ENCODE measurements at places on chromosomes 16 and 17. TPM values are rescaled to one million over a fixed set of nuclear protein-coding genes. Genes with fewer than 3 reads are reported as not detected.

GRCh38 chr17:59829217-59830006 is 63.3 kb downstream of the TUBD1 start:
- H3K27me3 ChIP-seq: no peaks in the 10 kb centered on the region
- peak overlapping the region; percentile 44 for H3K4me3 ChIP-seq
- peaks cover 3% of the 10 kb centered on the region for H3K36me3 ChIP-seq
- DNase-seq: no peak
- H3K4me1 ChIP-seq: peaks cover 80% of the 10 kb centered on the region

GRCh38 chr17:17073581-17074403 is 31.5 kb downstream of the MPRIP start:
- H3K4me1 ChIP-seq: peaks cover 94% of the 10 kb centered on the region
- no peak overlapping the region for H3K4me3 ChIP-seq
- no peaks in the 10 kb centered on the region for H3K27me3 ChIP-seq
- peaks cover 21% of the 10 kb centered on the region for H3K36me3 ChIP-seq

DNA sequence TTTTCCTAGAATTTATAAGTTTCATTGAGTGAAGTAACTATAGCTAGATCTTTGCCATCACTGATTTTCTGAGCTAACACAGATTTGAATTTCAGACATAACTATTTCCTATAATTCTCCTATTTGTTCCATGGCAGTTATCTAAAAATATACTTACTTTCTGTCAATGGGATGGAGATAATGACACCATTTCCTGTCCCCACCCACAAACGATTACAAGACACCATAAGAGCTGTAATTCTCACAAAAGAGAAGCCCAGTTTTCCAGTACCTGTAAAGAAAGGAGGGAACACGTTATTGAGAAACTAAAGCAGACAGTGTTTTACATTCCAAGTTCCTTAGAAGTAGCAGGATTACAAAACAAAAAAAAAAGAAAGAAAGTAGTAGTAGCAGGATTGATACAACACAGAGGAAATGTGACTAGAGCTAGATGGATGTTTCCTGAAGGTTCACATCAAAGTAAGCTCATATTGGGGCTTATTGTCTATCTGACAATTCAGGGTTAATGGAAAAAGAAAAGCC is 110.9 kb upstream of the TOB1 start:
- H3K4me1 ChIP-seq: peaks cover 10% of the 10 kb centered on the region
- no peak for DNase-seq
- H3K27ac ChIP-seq: peak overlapping the region; percentile 92
- no peaks in the 10 kb centered on the region for H3K27me3 ChIP-seq

GRCh38 chr16:69726313-69727060 is at the start of gene NQO1:
Gene NQO1 (minus strand): TSS chr16:69726560. CDS start chr16:69726439, 121 bp downstream.
- peak within 1 kb of the TSS; percentile 95 for H3K4me3 ChIP-seq
- no peaks in the 10 kb centered on the region for H3K27me3 ChIP-seq
- H3K36me3 ChIP-seq: no peaks in the 10 kb centered on the region
- H3K4me1 ChIP-seq: peaks cover 46% of the 10 kb centered on the region

GRCh38 chr17:44356241-44356640 is 7.4 kb downstream of the FAM171A2 start:
- peaks cover 5% of the 10 kb centered on the region for H3K36me3 ChIP-seq
- H3K27me3 ChIP-seq: no peaks in the 10 kb centered on the region
- DNase-seq: peak; percentile 87
- peaks cover 10% of the 10 kb centered on the region for H3K4me1 ChIP-seq

DNA sequence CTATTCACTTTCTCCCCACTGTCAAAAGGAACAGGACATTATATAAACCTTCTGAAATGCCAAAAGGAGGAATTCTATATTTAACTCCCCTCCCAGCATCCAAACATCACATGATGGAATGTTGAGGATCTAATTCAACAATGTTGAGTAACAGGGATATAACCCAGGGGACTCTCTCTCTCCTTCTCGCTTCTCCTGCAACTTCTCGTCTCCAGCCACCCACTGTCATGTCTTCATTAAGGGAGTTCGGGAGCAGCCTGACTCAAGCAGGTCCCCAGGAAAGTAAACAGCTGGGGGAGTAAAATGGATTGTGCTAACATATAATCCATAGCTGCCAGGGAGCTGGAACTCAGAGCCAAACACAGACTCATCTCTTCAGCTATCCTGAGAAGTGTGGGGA is 51.7 kb downstream of the GRIN2A start:
- H3K27me3 ChIP-seq: no peaks in the 10 kb centered on the region
- DNase-seq: no peak
- H3K4me3 ChIP-seq: no peak overlapping the region
- H3K36me3 ChIP-seq: no peaks in the 10 kb centered on the region
- no peak overlapping the region for H3K27ac ChIP-seq
- no peaks in the 10 kb centered on the region for H3K4me1 ChIP-seq

The ACACA gene
- total RNA-seq: 82.7 TPM

DNA sequence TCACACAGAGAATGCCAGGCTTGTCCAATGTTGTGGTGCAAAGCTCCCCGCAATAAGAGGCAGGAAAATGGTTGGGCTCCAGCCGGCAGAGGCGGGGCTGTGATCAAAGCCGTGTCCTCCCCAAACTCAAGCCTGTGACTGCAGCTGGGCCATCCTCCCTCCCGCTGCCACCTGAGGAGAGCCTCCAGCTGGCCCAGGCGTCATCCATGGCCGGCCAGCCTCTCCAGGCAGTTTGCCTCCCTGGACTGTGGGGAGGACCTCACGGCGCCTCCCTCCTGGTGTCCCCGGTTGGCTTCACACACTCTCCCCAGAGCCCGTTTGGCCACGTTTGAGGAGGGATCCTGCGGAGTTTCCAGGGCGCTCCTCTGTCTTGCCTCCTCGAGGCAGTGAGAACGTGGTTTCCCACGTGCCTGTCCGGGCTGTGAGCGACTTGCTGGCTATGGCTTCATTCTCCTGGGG is 134.1 kb downstream of the IRF8 start:
- DNase-seq: peak; percentile 72
- H3K36me3 ChIP-seq: no peaks in the 10 kb centered on the region
- H3K4me1 ChIP-seq: peaks cover 6% of the 10 kb centered on the region

DNA sequence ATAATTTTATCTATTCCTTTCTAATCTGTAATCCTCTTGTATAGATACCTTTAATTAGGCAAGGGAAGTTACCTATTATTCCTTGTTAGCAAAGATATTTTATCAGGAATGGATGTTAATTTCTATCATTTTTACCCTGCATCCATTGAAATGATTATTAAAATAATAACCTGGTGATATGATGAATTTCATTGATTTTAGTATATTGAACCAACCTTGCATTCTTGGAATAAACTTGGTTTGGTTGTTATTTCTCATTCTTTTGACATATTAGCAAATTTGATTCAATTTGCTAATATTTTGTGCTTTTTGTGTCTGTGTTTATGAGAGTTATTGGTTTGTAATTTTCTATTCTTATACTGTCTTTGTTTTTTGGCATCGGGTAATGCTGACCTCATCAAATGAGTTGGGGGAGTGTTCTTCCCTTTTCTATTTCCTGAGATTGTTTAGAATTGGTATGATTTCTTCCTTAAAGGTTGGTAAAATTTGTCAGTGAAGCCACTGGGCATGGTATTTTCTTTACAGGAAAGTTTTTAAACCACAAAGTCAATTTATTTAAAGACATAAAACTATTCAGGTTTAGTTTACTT is 250.4 kb upstream of the PMFBP1 start:
- H3K27me3 ChIP-seq: no peaks in the 10 kb centered on the region
- no peaks in the 10 kb centered on the region for H3K4me1 ChIP-seq
- peaks cover 18% of the 10 kb centered on the region for H3K36me3 ChIP-seq

GRCh38 chr16:10941127-10941933 is 938 bp downstream of the DEXI start:
- H3K4me3 ChIP-seq: peak overlapping the region; percentile 94
- no peak for DNase-seq
- peak overlapping the region; percentile 32 for H3K27ac ChIP-seq
- H3K27me3 ChIP-seq: no peaks in the 10 kb centered on the region

DNA sequence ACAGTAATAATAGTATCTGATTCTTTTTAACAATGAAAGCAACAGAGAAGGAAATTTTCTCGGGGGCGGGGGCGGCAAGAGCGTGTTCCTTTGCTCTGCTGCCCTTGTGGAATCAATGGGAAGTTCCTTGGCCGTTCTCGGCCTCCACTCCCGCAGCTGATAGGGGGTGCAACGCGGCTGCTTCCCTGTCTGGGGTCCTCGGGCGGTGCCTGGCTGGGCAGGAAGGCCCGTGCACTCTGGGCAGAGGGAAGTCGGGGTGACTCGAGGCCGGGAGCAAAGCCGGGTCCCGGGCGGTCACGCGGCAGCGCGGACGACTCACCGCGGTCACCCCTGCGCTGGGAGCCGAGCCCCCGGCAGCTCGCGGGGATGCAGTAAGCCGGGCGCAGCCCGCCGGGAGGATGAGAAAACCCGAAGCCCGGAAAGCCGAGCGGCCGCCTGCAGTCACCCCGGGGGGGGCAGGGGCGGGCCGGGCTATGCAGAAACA is 2.5 kb downstream of the TUBB3 start:
- H3K27ac ChIP-seq: peak overlapping the region; percentile 69
- H3K27me3 ChIP-seq: no peaks in the 10 kb centered on the region
- no peaks in the 10 kb centered on the region for H3K36me3 ChIP-seq
- peaks cover 28% of the 10 kb centered on the region for H3K4me1 ChIP-seq

DNA sequence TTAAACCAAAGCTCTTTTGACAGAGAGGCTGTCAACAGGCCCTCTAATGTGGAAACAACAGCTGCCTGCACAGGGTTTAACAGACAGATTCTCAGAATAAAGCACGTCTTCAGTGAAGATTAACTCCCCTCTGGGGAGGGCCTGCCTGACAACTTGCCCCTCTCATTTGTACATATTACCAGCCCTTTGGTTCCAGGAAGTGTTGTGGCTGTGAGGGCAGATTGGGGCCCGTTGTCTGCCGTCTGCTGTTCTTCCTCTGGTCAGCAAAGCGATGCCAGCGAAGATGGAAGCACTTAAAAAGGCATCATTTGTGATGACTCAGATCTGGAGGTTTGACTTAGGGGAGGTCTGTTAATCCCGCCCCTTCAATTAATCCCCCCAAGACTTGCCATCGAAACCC is 177.0 kb upstream of the IRX6 start:
- no peaks in the 10 kb centered on the region for H3K4me1 ChIP-seq
- no peak overlapping the region for H3K27ac ChIP-seq
- no peak overlapping the region for H3K4me3 ChIP-seq
- no peak for DNase-seq
- H3K27me3 ChIP-seq: peaks cover 7% of the 10 kb centered on the region

The LHX1 gene
- total RNA-seq: not detected

The CCDC154 gene
- total RNA-seq: 2.0 TPM

GRCh38 chr16:11740567-11740966 is 2.1 kb downstream of the TXNDC11 start:
- H3K27me3 ChIP-seq: no peaks in the 10 kb centered on the region
- peak overlapping the region; percentile 56 for H3K27ac ChIP-seq
- no peak for DNase-seq

DNA sequence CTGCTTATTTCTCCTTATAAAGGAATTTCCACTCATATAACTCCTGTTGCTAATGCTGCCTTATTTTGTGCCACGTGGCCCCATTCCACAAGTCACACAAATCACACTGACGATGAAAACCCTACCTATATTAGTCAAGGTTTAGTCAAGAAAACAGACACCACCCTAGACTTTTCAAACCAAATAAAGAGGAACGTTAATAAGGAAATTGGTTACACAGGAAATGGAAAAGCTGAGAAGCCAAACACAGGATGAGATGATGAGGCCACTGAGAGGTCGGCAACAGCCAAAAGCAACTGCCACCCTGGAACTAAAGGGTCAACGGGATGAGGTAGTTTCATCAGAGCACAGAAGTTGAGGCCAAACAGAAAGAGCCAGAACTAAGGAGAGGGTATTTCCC is 47.3 kb upstream of the ALOX12 start:
- peaks cover 1% of the 10 kb centered on the region for H3K36me3 ChIP-seq
- no peak overlapping the region for H3K27ac ChIP-seq
- peaks cover 3% of the 10 kb centered on the region for H3K4me1 ChIP-seq
- no peaks in the 10 kb centered on the region for H3K27me3 ChIP-seq
- H3K4me3 ChIP-seq: no peak overlapping the region
- no peak for DNase-seq

- peaks cover 3% of the 10 kb centered on the region for H3K4me1 ChIP-seq
- H3K27ac ChIP-seq: no peak overlapping the region
- no peaks in the 10 kb centered on the region for H3K27me3 ChIP-seq
- H3K4me3 ChIP-seq: no peak overlapping the region
Measured at GRCh38 chr16:89732142-89732917, 11.0 kb downstream of the ZNF276 start.

GRCh38 chr16:2365397-2366294 is 25.1 kb upstream of the ABCA3 start:
- H3K4me3 ChIP-seq: no peak overlapping the region
- peaks cover 35% of the 10 kb centered on the region for H3K4me1 ChIP-seq
- no peaks in the 10 kb centered on the region for H3K36me3 ChIP-seq
- peaks cover 17% of the 10 kb centered on the region for H3K27me3 ChIP-seq
- peak overlapping the region; percentile 68 for H3K27ac ChIP-seq

DNA sequence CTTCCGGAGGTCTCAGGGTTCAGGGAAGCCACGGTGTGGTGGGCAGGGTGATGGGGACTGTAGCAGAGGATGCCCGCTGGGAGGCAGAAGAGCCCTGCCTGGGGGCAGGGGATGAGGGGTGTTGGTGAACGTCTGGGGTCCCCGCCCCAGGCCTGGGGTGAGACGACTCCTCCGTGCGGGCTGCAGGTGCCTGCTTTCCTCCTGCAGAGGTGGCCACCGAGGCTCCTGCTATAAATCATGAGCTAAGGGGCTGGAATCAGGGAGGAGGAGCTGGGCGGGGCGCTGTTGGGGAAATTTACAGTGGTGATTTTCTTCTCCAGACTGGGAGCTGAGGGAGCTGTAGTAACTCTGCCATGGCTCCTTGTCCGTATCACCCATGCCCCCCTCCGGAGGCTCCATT is 167.0 kb downstream of the MRM1 start:
- DNase-seq: no peak
- no peak overlapping the region for H3K4me3 ChIP-seq
- H3K27ac ChIP-seq: no peak overlapping the region
- peaks cover 48% of the 10 kb centered on the region for H3K27me3 ChIP-seq

The PRSS21 gene
- not detected for total RNA-seq

- no peak for DNase-seq
Measured at GRCh38 chr17:47373002-47373401, 49.2 kb downstream of the EFCAB13 start.

GRCh38 chr16:11224096-11224893 is 31.7 kb downstream of the SOCS1 start:
- H3K4me3 ChIP-seq: no peak overlapping the region
- H3K4me1 ChIP-seq: peaks cover 9% of the 10 kb centered on the region
- DNase-seq: no peak
- H3K27me3 ChIP-seq: peaks cover 4% of the 10 kb centered on the region

- H3K27ac ChIP-seq: peak overlapping the region; percentile 36
- no peaks in the 10 kb centered on the region for H3K27me3 ChIP-seq
- peaks cover 37% of the 10 kb centered on the region for H3K4me1 ChIP-seq
- H3K4me3 ChIP-seq: no peak overlapping the region
Measured at GRCh38 chr16:3131755-3132377, 3.0 kb upstream of the ZNF213 start.

Data from chondrocyte (in vitro differentiated cells).